ENCODE measurements at places on chromosomes 16 and 17.

DNA sequence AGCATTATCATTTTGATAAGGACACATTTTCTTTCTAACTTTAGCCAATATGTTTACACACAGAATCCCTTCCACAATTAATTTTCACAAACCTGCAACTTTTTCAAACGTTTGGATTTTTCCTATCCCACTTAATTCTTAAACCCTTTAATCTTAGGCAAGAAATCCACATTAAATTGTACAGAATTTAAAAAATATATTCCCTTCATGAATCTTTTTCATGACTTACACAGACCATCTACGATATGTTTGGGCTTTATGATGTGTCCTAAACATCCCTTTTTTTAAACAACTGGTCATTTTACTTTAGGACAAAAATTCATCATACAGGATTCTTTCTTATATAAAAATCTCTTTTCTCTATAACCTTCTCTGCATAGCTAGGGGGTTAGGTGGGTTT, 241.5 kb upstream of the CNTNAP4 start:
- no peak for DNase-seq

DNA sequence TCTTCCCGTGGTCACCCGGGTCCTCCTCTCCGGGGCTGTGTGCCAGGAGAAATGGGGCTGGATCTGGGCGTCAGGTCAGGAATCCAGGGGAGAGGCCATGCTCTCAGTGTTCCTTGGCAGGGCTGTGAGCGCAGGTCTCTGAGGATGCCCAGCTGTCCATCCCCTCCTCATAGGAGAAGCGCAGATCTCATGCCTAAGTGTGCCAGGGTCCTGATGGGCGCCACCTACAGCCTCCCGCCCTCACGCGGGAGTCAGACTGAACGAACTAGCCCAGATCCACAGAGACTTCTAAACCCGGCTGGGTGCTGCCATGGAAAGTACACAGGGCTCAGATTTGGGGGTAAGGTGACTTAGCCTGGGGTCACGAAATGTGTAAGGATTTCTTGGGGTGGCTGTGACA, 24.3 kb downstream of the MGRN1 start:
- no peak for DNase-seq

- DNase-seq = no peak
These were observed 80.7 kb downstream of the PLD6 start for GRCh38 chr17:17125136-17126084.

GRCh38 chr16:1119129-1119528, 23.1 kb upstream of the C1QTNF8 start:
- DNase-seq = no peak

GRCh38 chr16:79950932-79951719, 350.6 kb upstream of the MAF start:
- no peak for DNase-seq

Data from activated CD4-positive, CD25-positive, alpha-beta regulatory T cell treated with anti-CD3 and anti-CD28 coated beads, Interleukin-2, amount 50 U/mL, for 16 hours (primary cell).